IgD-negative memory B cell (primary cell): ENCODE measurements at places on chromosomes 11 and 22. TPM values are rescaled to one million over a fixed set of nuclear protein-coding genes. Genes with fewer than 3 reads are reported as not detected.

Gene PHOX2A
- polyA plus RNA-seq: not detected

Gene OR9Q2
- not detected for polyA plus RNA-seq

Gene TYR
- polyA plus RNA-seq: not detected

Gene MAP6
- polyA plus RNA-seq: 0.53 TPM
